CD4-positive, alpha-beta T cell treated with Interleukin-4 for 4 hours (primary cell): ENCODE measurements at places on chromosomes 6 and 20.

DNA sequence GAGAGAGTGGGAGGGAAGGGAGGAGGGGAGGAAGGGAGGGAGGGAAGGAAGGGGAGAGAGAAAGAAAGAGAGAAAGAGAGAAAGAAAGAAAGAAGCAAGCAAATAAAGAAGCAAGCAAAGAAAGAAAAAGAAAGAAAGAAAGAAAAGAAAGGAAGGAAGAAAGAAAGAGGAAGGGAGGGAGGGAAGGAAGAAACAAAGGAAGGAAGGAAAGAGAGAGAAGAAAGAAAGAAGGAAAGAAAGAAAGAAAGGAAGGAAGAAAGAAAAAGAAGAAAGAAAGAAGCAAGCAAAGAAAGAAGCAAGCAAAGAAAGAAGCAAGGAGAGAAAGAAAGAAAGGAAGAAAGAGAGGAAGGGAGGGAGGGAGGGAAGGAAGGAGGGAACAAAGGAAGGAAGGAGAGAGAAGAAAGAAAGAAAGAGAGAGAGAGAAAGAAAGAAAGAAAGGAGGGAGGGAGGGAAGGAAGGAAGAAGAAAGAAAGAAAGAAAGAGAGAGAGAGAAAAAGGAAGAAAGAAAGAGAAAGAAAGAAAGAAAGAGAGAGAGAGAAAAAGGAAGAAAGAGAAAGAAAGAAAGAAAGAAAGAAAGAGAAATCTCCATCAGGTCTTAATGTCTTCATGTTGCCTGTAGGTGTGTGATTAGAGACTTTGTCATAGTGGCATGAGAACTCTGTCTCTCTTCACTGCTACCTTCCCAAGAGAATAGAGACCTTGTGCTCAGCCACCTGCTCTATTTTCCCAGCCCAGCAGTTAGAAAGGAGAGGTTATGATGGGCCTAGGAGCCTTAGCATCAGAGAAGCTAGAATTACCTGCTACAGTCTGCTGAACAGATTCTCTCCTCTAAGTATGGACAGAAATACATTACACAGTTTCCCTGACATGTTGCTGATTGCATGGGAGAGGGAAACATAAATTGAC is 5.0 kb downstream of the SEMG1 start:
- DNase-seq, result no peak

GRCh38 chr6:107132330-107132954 is 17.1 kb upstream of the BEND3 start:
- DNase-seq, result no peak

GRCh38 chr6:168218785-168219566 is 100.6 kb downstream of the DACT2 start:
- no peak for DNase-seq

GRCh38 chr6:7802662-7803061 is 76.8 kb downstream of the BMP6 start:
- DNase-seq, result no peak

DNA sequence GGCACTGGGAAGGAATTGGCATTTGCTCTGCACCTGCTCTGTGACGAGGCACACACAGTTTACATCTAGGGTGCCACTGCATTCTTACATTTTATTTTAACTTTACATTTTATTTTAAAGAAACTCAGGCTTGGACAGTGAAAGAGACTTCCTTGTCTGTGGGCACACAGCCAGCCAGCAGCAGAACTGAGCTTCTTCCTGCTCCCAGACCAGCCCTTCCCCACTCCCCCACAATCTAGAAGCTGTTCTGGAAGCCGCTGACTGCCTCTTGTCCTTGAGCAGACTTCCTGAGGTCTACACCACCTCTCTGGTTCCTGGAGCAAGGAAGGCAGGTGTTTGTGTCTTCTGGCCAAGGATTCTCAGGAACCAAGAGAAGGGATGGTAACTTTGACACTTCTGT is 27.9 kb upstream of the CD93 start:
- no peak for DNase-seq

GRCh38 chr6:4351520-4352321 is 216.3 kb upstream of the ECI2 start:
- DNase-seq, result no peak

- DNase-seq, result no peak
These were observed 172.9 kb downstream of the CARMIL1 start for GRCh38 chr6:25452031-25452430.

DNA sequence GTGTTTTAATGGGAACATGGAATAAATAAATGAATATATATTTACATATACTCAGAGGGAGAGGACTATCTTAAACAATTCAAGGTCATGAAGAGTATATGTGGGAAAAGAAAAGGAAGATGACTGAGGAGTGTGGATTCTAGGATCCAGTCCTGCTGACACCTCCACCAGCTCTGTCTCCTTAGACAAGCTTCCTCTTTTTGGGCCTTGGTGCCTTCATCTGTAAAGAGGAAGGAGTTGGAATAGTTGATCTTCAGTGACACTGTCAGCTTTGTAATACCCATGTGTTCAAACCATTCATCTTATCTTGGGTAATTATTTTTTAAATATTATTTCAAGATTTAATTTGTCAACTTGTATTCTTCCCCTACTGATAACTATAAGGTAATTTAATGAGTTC is 338.0 kb downstream of the ADGRB3 start:
- DNase-seq, result no peak

GRCh38 chr6:137693711-137694110 is 173.3 kb upstream of the TNFAIP3 start:
- DNase-seq, result no peak

- no peak for DNase-seq
These were observed 130.5 kb downstream of the CRYBG1 start for GRCh38 chr6:106490974-106491373.

DNA sequence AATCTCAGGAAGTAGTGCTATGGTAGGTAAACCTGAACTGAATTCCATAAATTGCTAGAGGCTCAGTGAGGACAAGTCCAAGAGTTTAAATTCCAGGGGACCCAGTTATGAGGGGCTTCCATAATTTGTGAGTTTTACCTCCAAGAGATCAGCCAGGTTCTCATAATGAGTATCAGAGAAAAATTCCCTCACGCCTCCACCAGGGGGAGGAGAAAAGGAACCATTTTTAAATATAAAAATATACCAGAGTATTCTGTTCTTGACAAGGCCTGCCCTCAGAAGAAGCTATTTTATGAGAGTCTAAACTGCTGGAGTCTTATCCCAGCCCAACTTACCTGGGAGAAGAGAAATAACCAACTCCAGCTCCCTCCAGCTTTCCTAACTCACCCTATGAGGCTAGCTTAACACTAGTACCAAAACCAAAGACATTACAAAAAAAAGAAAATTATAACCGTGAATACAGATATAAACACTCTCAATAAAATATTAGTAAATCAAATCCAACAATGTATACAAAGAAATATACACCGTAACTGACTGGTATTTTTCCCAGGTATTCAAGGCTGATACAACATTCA is 158.7 kb downstream of the TFAP2A start:
- DNase-seq, result no peak

DNA sequence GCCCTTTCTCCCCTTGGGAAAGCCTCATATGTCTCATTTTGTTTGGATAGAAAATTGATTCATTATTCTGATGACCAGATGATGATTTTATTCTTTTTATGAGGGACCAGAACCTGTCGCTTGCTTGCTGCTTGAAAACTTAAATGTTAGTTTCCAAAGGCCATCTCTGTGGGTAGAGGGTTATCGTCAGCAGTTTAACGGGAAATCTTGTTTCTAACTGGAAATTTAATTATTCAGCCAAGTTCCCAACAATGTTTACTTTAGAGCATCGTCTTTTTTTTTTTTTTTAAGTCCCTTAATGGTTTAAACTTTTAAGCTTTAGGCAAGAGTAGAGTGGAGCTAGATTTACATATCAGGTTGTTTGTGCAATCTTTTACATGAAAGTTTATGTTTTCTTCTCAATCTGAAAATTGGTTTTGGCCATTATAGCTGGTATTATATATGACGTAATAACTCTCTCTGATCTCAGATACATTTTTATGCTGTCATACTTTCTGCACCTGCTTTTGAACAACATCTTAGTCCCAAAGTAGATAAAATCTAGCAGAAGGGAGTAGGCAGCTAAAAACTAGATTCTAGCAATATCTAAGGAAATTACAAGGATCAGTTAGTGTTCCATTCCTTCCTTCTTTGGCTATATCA is 93.9 kb downstream of the FOXO3 start:
- no peak for DNase-seq

- no peak for DNase-seq
These were observed 215.4 kb downstream of the RFPL4B start for GRCh38 chr6:112562301-112563231.

DNA sequence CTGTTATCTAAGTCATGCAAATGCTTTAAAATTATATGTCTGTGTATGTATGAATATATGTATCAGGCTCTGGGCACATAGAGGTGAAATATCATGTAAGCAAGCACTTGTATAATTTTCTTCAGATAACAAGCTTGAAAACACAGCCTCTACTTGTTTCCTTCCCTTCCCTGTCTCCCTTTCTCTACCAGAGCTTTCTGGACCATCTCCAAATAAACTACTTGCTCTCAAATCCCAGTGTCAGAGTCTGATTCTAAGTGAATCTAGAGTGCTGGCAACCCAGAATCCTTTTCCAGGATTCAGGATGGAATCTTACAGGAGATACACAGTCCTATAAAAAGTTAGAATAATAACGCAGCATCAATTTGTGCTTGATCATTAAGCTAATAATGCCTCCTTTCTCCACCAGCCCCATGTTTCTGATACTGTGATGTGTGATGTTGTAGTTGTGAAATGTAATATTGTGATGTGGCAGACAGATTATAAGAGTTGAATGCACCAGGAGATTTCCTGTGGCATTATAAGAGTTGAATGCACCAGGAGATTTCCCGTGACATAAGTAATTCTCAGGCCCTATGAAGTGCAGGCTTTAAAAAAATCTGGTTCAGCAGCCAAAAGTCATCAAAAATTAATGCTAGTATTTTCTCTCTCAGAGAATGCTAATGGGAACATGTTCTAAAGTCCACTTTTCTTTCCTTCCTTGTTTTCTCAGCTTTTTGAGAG is 89.6 kb downstream of the PCSK2 start:
- no peak for DNase-seq

- DNase-seq, result no peak
These were observed 25.8 kb downstream of the SEC23B start for GRCh38 chr20:18533491-18533890.

GRCh38 chr6:14467591-14467990 is 350.0 kb downstream of the CD83 start:
- no peak for DNase-seq

DNA sequence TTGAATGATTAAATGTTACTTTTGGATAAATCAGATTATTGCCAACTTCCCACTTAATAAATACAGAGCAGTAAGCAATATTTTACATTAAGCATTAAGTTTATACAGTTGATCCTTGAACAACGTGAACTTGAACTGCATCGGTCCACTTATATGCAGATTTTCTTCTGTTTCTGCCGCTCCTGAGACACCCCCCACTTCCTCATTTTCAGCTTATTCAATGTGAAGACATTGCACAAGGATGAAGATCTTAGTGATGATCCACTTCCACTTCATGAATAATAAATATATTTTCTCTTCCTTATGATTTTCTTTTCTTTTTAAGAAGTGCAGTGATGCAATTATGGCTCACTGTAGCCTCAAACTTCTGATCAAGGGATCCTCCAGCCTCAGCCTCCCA is 167.2 kb downstream of the LINC00237 start:
- DNase-seq, result no peak

- peak; percentile 16 for DNase-seq
These were observed at the start of gene SNAP25 for GRCh38 chr20:10218536-10219451. TSS of gene SNAP25 (plus strand) at chr20:10218830. CDS start at chr20:10275492, 56,662 bp downstream.

- DNase-seq, result peak; percentile 44
These were observed 5.6 kb downstream of the SMIM29 start for GRCh38 chr6:34243131-34243771.

- DNase-seq, result no peak
These were observed 20.7 kb downstream of the NDUFAF4 start for GRCh38 chr6:96876886-96877545.

DNA sequence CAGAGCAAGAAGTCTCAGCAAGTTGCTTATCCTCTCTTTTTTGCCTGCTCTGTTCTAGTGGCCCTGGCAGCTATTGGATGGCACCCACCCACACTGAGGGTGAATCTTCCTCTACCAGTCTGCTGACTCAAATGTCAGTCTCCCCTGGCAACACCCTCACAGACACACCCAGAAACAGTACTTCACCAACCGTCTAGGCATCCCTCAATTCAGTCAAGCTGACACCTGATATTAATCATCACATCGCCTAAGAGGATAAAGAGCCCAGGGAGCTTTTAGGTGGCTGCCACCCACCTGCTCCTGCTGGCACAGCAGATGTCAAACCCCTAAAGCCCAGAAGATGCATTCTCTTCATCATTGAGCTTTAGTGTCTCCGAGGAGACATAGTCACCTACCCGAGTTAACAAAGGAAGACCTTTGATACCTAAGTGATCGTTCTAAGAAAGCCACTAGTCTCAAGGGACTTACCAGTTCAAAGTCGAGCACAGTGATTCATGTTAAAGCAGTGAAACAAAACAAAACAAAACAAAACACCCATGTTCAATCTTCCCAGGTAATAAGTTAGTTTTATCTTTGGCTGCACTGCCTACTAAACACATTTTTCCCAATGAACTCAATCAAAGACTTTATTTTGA is 97.7 kb upstream of the KCNQ5 start:
- DNase-seq, result no peak

GRCh38 chr6:46221222-46221793 is 50.5 kb upstream of the ENPP5 start:
- DNase-seq, result peak; percentile 22

- DNase-seq, result no peak
These were observed 179.1 kb downstream of the THBS2 start for GRCh38 chr6:169074526-169074925.

GRCh38 chr6:158170656-158171081 is 2.5 kb downstream of the GTF2H5 start:
- DNase-seq, result no peak

GRCh38 chr6:111653434-111653833 is 47.8 kb upstream of the TRAF3IP2 start:
- no peak for DNase-seq

DNA sequence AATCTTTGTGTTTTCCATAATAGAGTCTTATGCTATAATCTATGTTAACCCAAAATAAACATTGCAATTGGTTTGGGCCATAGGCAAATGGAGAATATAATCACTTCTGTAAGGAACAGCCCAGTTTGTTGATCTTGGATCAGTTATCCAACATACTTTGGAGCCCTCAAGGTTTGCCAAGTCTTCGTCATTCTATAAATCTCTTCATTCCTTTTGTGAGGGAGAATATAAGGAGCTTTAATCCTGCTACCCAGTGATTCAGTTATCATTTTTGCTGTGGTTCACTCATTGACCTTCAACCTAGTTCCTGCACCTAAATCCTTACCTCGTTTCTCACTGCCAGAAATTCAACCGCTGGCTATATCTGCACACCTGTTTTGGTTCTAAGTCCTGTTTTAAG is 500.3 kb upstream of the PTCHD4 start:
- DNase-seq, result no peak

DNA sequence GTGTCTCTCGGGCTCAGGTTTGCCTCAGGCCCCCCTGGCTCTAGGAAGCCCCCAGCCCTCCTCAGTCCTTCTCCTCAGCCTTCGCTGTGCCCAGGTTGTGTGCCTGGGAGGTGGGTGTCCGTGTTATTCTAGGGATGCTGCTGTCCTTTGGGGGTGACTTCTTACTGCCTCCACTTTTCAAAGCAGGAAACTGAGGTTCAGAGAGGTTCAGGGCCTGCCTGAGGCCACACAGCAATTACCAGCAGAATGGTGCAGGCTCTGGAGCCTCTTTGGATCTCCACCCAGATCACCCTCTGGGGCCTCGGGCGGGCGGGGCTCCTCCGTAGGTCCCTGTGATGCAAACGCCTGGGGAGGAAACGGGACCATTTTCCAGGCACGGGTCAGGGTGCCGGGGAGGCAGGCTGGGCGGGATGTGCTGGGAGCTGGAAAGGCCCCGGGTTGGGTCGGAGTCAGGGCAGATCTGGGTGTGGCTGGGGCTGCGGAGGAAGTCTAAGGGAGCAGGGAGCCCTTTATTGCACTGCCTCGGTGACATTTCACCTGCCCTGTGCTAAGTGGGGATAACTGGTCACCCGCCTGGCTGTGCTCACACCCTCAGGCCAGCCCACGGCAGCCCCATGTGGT is 23.2 kb downstream of the GATA5 start:
- DNase-seq, result no peak
